ENCODE measurements at places on chromosomes 2 and 18.

DNA sequence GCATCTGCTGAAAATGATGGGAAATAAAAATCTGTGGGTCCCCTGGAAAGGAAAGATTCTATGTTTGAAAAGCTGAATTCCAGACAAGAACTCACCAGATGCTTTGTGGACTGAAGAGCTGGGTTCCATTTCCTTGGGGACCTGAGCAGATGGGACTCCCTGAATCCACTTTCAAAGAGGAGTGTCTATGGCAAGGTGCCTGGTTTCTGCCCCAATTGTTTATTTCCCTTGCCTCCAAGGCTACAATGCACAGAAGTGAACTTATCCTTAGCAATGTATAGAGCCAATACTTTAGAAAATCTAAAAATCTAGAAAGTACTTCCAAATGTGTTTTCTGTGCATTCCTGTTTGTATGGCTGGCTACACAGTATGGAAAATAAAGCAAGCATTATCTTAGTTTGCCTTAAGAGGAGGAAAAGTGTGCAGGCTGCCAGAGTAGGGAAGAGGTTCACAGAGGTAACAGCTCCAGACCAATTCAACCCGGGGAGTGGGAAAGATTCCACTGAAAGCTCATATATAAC, 420.5 kb downstream of the NRXN1 start:
- DNase-seq: no peak

DNA sequence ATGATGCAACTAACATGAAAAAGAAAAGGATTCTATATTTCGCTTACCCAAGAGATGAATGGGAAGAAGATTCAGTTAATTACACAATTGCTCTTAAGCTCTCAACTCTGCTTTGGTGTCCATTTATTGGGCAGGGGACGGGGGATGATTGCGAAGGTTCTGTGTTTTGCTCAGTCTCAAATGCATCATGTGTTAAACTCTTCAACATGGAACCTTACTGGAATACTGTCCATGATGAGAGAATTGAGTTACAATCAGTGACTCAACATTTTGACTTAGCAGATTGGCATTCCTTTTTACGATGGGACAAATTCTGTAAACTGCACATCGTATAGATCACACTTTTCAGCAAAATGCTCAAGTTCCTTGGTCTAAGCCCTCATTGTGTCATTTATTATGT, 135.6 kb downstream of the RBMS1 start:
- no peak for DNase-seq

GRCh38 chr18:7871560-7872456, 304.7 kb downstream of the PTPRM start:
- no peak for DNase-seq

DNA sequence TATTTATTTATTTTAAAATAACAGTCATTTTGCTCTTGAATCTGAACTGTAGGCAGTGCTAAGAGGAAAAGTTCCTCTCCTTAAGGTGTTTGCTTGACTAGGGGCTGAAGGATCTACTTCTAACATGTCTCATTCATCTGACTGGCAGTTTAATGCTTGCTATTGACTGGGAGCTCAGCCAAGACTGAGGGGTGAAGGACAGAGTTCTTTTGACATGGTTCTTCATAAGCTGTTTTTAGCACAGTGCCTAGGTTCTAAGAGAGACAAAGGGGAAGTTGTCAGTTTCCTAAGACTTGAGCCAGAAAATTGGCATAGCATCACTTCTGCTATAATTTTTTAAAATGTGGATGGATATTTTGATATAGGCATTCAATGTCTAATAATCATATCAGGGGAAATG, 73.0 kb downstream of the COMMD1 start:
- no peak for DNase-seq

DNA sequence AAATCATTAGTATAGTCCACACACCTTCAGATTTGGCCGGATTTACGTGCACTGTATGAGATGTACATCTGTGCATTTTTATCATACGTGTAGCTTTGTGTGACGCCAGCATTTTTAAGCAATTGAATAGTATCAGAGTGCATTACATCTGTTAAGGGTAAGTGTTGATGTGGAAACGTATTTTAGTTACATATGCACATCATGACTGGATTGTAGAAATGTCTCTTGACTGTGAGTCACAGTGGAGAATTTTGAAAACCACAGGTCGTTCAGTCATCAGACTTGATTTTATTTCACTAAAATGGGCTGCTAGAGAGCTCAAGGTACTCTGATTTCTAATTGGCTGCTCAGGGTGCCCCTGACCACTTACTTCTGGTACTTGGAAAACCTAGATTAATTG, 5.4 kb upstream of the GPBAR1 start:
- no peak for DNase-seq

- no peak for DNase-seq
These were observed 549.2 kb upstream of the VWC2L start for GRCh38 chr2:213861638-213862037.

DNA sequence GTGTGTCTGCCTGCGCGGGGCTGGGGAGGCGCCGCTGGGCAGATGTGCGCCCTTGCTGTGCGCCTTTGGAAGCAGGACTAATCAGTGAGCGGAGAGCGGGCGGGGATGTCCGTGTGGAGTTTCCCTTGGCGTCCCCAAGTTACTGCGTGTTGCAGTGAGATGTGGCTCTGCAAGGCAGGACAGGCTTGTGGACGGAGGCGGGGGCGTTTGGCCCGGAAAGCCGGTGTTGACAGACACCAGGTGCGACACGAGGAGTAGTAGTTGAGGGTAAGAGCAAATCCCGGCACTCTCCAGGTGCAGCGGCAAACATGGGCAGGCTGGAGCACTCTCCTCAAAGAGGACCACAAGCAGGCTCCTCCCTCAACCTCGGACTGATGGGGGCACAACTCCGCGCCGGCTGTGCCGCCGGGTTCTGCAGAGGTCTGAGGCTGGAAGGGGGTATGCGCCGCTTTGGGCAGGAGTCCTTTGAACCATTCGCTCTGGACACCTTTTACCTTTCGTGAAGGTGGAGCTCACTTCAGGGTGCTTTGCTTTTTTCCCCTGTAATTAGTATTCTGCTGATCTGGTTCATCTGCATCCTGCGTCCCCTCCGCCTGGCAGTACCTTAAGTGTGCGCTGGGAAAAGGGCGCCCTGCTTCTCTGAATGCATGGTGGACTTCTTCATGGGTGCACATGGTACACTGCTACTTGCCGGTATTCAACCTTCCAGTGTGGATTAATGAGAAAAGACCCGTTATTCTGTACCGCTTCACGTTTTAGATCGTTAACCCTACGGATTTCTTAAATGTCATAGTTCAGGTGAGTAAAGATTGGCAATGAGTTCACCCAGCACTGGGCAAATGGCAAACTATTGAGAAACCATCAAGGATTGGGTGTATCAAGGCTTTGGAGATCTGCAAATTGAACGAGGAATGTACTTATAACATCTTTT, 608 bp downstream of the CDH7 start:
- no peak for DNase-seq

DNA sequence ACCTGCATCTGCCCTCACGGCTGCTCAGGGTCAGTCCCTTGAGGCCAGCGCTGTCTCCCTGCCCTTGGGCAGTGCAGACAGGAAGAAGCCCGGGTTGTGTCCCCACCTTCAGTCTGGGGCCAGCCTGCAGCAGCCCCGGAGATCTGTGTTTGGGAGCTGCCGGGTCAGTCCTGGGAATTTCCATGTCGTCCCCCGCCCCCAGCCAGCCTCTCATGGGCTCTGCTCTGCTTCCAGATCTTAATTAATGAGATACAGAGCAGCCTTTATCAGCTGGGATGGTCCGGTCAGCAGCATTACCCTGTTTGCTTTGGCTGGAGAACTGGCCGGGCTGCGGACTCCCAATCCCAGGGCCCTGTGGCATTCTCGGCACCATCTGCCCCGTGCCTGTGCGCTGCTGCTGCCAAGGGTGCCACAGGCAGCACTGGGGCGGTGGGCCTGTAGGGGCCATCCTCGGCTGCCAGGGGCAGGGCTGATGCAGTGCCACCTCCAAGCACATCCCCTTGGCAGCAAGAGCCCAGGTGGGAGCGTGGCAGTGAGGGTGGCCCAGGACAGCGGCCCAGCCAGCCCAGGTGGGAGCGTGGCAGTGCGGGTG, 2.4 kb downstream of the BOK start:
- no peak for DNase-seq

- DNase-seq: no peak
These were observed 14.8 kb downstream of the WDFY1 start for GRCh38 chr2:223930103-223930976.

DNA sequence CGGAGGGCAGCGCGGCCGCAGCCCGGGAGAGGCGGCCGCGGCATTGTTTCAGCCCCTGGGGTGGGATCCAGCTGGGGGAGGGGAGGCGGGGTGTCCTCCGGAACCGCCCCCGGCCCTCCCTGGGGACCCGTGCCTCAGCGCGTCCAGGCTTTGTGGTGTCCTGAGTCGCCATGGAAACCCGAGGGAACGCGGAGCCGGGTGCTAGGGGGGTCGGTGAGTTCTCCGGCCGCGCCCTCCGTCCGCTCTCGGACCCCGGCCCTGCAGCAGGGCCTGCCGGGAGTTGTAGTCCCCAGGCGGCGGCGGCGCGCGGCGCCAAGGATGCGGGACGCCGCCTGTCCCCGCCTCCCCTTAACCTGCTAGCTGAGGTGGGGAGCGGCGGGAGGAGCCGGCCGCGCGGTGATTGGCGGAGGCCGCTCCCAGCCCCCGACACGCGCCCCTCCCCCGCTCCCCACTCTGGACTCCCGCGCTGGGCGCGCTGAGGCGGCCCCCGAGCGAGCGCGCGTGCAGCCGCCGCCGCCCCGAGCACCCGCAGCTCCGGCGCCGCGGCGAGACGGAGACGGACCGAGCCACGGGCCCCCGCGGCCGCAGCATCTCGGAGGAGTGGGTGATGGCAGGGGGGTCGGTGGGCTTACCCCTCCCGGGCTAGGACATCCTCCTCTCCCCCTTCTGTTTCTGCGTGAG, at the start of gene DPYSL5:
Gene DPYSL5, plus strand, starts transcription at position 478 of the 681 bp plus-strand sequence. CDS start 50,368 bp downstream, outside the sequence.
- DNase-seq: no peak

DNA sequence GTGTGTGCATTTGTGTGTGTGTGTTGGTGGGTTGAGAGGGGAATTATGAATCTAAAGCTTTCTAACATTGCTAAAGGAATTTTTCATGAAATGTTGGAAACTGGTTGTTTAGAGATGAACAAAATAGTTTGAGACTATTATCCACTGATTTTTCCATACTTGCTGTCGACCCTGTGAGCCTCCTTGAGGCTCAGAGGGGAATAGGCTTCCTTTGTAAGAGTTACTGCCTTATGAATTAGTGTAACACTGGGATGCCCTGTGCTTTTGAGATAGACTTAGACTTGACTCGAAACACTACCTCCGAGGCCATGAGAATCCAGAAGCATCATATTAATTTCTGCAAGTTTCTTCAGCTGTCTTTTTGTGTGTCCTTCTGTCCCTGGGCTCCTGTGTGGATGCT, 37.9 kb downstream of the AQP4 start:
- DNase-seq: no peak

DNA sequence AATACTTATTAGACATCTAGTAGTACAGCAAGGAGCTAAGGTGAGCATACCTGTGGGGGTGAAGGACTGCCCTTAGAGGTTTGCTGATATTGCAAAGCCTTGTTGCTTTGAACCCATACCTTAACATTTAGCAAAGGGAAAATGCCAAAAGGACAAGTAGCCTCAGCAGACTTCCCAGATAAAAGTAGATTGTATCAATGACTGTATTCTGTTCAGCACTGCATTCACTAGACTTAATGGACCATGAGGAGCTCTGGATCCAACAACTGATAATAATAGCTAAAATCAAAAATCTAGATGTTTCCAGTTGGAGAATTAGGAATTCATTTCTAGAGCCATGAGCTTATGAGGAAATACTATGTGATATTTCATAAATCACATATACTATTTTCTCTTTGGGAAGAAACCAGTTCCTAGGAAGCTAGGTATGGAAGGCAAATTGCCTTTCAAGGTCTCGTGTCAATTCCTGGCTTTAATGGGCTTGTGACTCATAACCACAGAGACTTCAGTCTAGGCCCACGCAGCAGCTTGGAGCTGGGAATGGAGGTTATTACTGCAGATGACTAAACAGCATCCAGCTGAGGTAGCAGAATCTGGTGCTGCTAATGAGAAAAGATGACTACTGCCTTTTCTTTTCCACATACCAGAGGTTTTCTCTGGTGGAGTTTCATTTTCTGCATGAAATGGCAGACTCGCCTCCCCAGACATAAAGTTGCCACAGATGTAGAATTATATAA, 191.2 kb upstream of the NABP1 start:
- peak; percentile 9 for DNase-seq

DNA sequence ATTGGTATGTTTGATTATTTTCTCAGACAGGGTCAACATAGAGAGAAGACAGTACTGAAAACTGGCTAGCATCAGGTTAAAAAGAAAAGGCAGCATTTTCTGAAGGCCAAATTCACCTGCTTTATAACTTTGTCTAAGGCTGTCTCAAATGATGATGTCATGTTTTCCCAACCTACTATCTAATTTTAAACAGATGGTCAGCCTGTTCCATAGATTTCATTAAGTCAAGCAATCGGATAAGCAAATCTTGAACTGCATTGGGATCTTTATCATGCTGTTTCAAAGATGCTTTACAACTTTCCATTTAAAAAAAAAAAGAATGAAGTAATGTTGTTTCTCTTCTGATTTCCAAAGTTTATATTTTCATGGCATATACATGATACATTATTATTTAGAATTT, 56.3 kb upstream of the SPOPL start:
- DNase-seq: no peak

GRCh38 chr2:589281-590130, 87.7 kb downstream of the TMEM18 start:
- DNase-seq: no peak

DNA sequence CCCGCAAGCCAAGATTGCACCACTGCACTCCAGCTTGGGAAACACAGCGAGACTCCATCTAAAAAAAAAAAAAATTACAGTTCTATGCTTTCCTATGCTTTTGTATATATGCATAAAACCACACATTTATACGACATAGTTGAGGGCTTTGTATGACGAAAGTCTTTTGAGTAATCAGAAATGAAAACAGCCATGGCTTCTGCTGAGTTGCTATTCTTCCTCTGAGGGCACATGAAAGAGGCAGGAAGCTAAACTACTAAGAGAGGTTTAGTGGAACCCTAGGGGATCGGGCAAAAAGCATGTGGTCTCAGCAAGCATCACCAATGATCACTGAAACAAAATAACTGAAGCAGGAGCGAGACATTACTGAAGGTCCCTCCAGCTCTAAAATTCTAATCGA, 99.6 kb downstream of the ZAP70 start:
- DNase-seq: no peak

- no peak for DNase-seq
These were observed 42.6 kb downstream of the PKP4 start for GRCh38 chr2:158499383-158499782.

GRCh38 chr2:189952536-189953109, 109.9 kb downstream of the MSTN start:
- DNase-seq: no peak

GRCh38 chr2:23198316-23199114, 186.5 kb upstream of the KLHL29 start:
- no peak for DNase-seq

- no peak for DNase-seq
These were observed 211.4 kb upstream of the GYPC start for GRCh38 chr2:126444512-126444911.

GRCh38 chr2:16140771-16141640, 200.7 kb downstream of the MYCN start:
- DNase-seq: no peak

- DNase-seq: no peak
These were observed 643.2 kb upstream of the RAB6C start for GRCh38 chr2:129336276-129336675.

- DNase-seq: no peak
These were observed 355.2 kb upstream of the KCNJ3 start for GRCh38 chr2:154343282-154343681.

- DNase-seq: no peak
These were observed 87.0 kb upstream of the ITGA6 start for GRCh38 chr2:172340394-172340793.

Measured in stimulated activated CD4-positive, alpha-beta T cell treated with anti-CD3 and anti-CD28 coated beads, TNF-alpha, amount 100 ng/mL, for 24 hours (primary cell).